ENCODE measurements at places on chromosomes 5 and 9. TPM values are rescaled to one million over a fixed set of nuclear protein-coding genes. Genes with fewer than 3 reads are reported as not detected.

GRCh38 chr9:77756449-77756848 lies 108.3 kb upstream of the GNA14 start:
- H3K4me1 ChIP-seq: peaks cover 24% of the 10 kb centered on the region
- DNase-seq: no peak

- DNase-seq: no peak
- H3K36me3 ChIP-seq: peaks cover 5% of the 10 kb centered on the region
- H3K27ac ChIP-seq: peak overlapping the region; percentile 98
- peaks cover 53% of the 10 kb centered on the region for H3K4me1 ChIP-seq
- H3K4me3 ChIP-seq: peak overlapping the region; percentile 89
These were observed 8.4 kb downstream of the SH2D3C start for GRCh38 chr9:127769929-127770582.

DNA sequence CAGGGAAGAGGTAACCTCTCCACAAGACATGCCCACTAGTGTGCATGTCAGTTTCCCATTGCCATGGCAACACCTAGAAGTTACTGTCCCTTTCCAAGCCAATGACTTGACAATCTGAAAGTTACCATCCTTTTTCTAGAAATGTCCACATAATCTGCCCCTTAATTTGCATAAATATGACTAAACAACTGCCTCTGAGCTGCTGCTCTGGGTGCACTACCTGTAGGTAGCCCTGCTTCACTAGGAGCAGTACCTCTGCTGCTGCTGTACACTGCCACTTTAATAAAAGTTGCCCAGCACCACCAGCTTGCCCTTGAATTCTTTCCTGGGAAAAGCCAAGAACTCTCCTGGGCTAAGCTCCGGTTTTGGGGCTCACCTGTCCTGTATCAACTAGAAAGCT lies 392.4 kb downstream of the NTRK2 start:
- H3K27ac ChIP-seq: no peak overlapping the region
- no peak for DNase-seq
- peaks cover 29% of the 10 kb centered on the region for H3K27me3 ChIP-seq
- no peak overlapping the region for H3K4me3 ChIP-seq
- no peaks in the 10 kb centered on the region for H3K36me3 ChIP-seq

- H3K4me3 ChIP-seq: no peak overlapping the region
- no peaks in the 10 kb centered on the region for H3K27me3 ChIP-seq
- no peak for DNase-seq
- peaks cover 2% of the 10 kb centered on the region for H3K36me3 ChIP-seq
These were observed 6.2 kb downstream of the PARP8 start for GRCh38 chr5:50672663-50673062.

DNA sequence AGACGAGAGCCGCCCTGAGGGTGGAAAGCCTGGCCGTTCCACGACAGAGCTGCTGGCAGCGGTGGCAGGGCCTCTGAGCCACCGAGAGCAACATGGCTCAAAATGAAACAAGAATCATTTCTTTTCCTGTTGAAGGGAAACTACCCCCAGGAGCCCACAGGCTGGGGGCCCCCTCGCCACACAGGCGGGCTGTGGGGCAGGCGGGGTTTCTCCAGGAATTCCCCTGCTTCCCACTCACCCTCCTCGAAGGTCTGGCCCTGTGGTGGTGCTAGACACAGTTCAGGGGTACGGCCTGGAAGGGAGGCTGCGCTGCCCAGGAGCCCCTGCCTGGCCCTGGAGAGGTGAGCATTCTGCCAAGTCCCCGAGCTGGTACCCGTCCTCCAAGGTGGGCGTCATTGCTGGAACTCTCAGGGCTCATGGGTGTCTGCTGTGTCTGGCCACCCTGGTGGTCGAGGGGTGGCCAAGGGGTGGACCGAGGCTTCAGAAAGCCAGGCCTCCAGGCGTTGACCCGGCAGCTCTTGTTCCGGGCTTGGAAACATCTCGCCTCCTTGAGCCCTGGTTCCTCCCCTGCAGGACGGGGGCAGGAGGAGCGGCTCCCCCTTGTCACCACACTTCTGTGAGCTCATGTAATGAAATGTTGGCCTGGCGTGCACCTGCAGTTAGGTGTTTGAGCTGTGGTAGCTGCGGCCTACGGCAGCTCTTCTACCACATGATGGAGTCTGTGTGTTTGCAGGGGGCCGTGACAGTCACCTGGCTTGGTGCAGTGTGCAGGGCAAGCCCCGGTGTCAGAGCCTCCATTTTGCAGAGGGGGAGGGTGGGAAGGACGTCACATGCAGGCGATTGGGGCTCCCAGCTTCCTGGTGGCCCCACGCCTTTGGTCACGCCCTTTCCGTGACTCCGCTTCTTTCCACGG lies 65.3 kb downstream of the RXRA start:
- no peaks in the 10 kb centered on the region for H3K27me3 ChIP-seq
- DNase-seq: no peak
- no peaks in the 10 kb centered on the region for H3K36me3 ChIP-seq
- H3K4me3 ChIP-seq: no peak overlapping the region
- H3K4me1 ChIP-seq: peaks cover 18% of the 10 kb centered on the region
- no peak overlapping the region for H3K27ac ChIP-seq

GRCh38 chr5:173307695-173308094 lies 20.5 kb downstream of the STC2 start:
- no peak for DNase-seq
- H3K36me3 ChIP-seq: peaks cover 3% of the 10 kb centered on the region
- no peak overlapping the region for H3K27ac ChIP-seq
- peaks cover 47% of the 10 kb centered on the region for H3K4me1 ChIP-seq
- no peak overlapping the region for H3K4me3 ChIP-seq

GRCh38 chr5:3376611-3377010 lies 219.0 kb upstream of the IRX1 start:
- no peaks in the 10 kb centered on the region for H3K36me3 ChIP-seq
- no peaks in the 10 kb centered on the region for H3K4me1 ChIP-seq
- DNase-seq: peak; percentile 48
- no peak overlapping the region for H3K27ac ChIP-seq
- H3K4me3 ChIP-seq: no peak overlapping the region
- H3K27me3 ChIP-seq: no peaks in the 10 kb centered on the region

DNA sequence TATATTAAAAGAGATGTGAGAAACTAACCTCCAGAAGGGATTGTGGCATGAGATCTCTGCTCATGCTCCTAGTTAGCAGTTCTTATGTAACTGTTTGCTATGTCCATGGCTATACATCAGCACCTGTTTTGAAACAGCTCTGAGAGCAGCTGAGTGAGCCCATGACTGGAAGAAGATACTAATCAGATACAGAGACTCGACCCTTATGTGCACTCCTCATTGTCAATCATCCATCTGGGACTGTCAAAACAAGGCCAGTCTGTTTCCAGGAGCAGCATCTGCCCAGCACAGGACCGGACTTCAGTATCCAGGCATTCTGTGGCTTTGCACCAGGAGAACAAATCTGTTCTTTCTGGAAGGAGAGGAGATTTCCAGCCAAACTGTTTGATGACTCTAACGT lies 77.7 kb downstream of the EFNA5 start:
- H3K4me1 ChIP-seq: peaks cover 28% of the 10 kb centered on the region
- no peak for DNase-seq
- no peak overlapping the region for H3K4me3 ChIP-seq
- H3K27ac ChIP-seq: no peak overlapping the region

DNA sequence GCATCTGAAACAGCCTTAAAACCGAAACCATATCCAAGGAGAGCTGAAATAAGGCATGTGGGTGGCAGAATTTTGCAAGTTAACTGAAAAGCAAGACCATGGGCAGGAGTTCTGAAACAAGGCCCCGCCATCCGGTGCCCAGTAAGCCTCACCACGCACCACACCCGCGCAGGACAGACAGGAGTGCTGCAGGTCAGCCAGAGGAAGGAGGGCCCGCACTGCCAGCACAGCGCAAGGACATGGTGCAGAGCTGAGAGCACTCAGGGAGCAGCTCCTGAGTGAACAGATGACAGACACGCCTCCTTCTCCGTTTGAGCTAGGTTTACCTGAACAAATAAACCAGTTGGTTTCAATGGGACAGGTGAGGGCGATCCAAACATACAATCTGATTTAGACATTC lies 16.5 kb upstream of the ISCA1 start:
- no peak for DNase-seq
- no peak overlapping the region for H3K4me3 ChIP-seq
- no peak overlapping the region for H3K27ac ChIP-seq
- H3K4me1 ChIP-seq: peaks cover 6% of the 10 kb centered on the region
- H3K36me3 ChIP-seq: peaks cover 42% of the 10 kb centered on the region
- no peaks in the 10 kb centered on the region for H3K27me3 ChIP-seq

DNA sequence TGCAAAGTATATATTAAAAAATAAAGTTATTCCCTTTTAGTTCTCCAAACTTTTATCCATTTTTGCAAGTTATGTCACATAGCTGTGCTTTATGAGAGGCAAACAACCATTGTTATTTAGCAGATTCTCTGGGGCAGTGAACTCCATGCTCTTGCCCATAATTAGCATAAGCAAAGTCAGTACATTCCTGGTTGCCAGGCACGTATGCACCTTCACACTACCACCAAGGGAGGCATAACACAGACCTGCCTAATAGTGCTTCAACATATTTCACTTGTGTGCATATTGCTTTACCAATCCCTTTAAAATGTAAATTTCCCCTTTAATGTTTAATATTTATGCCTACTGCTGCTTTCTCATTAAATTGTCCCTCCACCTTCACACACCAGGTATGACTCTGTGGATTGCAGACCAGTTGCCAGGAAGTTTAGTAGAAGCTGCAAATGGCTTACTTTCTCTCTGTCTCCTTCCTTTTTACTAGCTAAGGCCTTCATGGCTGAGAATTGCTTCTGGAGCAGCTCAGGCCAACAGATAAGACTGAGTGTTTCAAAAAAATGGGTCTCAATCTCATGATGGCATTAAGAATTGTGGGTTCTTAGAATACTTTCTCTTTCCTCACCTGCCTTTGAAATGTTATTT lies 388.2 kb downstream of the PRR16 start:
- no peak overlapping the region for H3K27ac ChIP-seq
- peaks cover 2% of the 10 kb centered on the region for H3K27me3 ChIP-seq
- no peaks in the 10 kb centered on the region for H3K4me1 ChIP-seq
- no peak overlapping the region for H3K4me3 ChIP-seq
- no peaks in the 10 kb centered on the region for H3K36me3 ChIP-seq

DNA sequence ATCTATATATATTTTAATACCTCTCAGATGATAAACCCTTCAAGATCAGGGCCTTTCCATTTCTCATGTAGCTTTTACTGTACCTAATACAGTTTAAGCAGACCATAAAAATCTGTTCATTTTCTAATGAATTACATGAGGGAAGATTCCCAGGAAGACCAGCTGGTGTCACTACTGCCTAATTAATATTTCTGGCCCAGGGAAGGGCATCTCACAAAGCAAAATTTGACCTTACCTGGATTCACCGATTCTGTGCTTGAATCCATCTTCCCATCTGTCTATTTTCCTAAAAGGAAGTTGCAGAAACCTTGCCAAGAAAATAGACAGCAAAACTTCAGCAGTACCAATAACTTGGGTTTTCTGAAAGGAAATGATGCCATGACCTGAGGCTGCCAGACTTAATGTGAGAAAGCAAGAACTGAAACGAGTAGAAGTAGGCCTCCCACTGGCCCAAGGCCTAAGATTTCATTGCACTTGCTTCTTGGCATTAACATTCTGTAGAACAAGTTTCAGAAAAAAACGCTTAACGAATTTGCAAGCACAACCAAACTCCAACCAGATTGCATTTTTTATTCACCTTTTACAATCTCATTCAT lies 83.0 kb upstream of the GLIS3 start:
- H3K27ac ChIP-seq: no peak overlapping the region
- H3K27me3 ChIP-seq: peaks cover 6% of the 10 kb centered on the region
- H3K36me3 ChIP-seq: no peaks in the 10 kb centered on the region
- H3K4me3 ChIP-seq: no peak overlapping the region
- no peak for DNase-seq
- peaks cover 3% of the 10 kb centered on the region for H3K4me1 ChIP-seq

- DNase-seq: no peak
- H3K27me3 ChIP-seq: no peaks in the 10 kb centered on the region
- no peak overlapping the region for H3K4me3 ChIP-seq
- no peaks in the 10 kb centered on the region for H3K36me3 ChIP-seq
These were observed 47.7 kb upstream of the ITGA1 start for GRCh38 chr5:52740007-52740406.

- H3K27me3 ChIP-seq: peaks cover 2% of the 10 kb centered on the region
- H3K4me1 ChIP-seq: peaks cover 30% of the 10 kb centered on the region
- DNase-seq: no peak
- H3K4me3 ChIP-seq: no peak overlapping the region
- no peak overlapping the region for H3K27ac ChIP-seq
These were observed 67.2 kb upstream of the DAP start for GRCh38 chr5:10828241-10828640.

TBC1D2 gene
- 24.5 TPM for total RNA-seq

ROR2 gene
- total RNA-seq: 18.6 TPM

ARID3C gene
- total RNA-seq: not detected

RNF180 gene
- 6.4 TPM for total RNA-seq

PPIP5K2 gene
- total RNA-seq: 50.6 TPM

RNF145 gene
- total RNA-seq: 83.9 TPM

Data from chondrocyte (in vitro differentiated cells).